SK-N-SH (cell line): ENCODE measurements at places on chromosomes 5 and 9.

DNA sequence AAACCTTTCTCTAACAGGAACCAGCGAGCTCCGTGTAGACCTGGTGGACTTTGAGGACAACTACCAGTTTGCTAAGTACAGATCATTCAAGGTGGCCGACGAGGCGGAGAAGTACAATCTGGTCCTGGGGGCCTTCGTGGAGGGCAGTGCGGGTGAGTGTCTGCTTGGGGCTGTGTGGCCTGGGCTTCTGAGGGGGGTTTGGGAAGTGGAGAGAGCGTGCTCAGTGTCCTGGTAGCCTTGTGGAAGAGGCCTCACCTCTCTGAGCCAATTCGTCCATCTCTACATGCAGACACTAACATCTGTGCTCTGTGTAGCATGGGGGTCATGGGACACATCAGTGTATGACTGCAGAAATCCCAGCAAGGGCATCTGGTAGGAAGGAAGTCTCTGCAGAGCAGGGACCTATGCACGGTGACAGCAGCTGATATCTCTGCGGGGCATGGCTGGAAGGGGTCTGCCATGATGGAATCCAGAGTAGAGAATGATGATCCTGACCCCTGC, 5.9 kb downstream of the FCN2 start:
- no peak for DNase-seq

GRCh38 chr9:69579760-69580581, 92.2 kb downstream of the APBA1 start:
- no peak for DNase-seq

DNA sequence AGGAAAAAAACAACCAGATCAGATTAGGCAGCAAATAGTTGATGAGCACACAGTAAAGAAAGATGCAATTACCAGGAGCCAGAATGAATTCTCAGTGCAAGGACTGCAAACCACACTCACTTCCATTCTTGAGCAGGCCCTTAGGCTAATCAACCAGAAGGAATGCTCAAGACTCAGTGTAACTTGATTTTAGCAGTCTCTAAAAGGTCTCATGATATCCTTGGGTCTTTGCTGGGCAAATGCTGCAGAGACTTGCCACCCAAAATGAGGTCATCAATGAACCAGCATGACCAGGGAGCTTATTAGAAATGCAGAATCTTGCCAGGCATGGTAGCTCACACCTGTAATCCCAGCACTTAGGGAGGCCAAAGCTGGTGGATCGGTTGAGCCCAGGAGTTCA, 20.1 kb upstream of the TMEM245 start:
- DNase-seq, result no peak

DNA sequence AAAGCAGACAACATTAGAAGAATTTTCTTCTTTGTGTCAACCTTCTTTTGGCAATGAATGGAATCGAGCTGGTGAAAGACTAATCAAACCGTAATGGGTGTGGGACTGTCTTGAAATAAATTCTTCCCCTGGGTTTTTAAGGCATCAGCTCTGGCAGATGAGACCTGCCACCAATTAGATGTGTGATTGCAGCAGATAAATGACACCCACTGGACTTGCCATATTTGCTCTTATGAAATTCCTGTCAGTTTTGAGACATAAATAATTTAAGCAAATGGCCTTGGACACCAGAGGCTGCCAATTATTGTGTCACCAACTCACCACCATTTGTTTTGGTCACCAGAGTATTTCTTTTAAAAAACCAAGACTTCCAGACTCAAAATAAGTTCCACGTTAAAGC, 135.9 kb upstream of the RGMB start:
- no peak for DNase-seq

GRCh38 chr5:58459146-58460001, 512 bp downstream of the PLK2 start:
- DNase-seq, result peak; percentile 2

- no peak for DNase-seq
Observed at GRCh38 chr5:135695656-135696313, 117.0 kb upstream of the CXCL14 start.

- DNase-seq, result no peak
Observed at GRCh38 chr5:75091597-75091996, 39.2 kb upstream of the GCNT4 start.

DNA sequence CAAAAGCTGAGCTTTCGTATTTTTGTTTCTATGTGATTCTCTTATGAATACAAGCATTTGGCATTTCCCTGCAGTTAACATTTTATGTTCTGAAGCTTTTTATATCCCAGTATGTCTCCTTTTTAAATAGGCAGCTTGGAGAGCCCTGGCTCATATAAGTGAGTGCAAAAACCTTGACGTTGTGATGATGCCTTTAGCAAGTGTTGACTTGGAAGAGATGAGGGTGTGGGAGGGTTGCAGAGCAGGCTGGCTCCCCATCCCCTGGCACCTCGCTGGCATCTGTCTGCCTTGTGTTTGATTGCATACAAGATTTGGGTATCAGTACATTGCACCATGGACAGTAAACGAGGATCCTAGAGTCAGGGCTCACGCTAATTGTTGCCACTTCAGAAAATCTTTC, 42.1 kb upstream of the DIRAS2 start:
- no peak for DNase-seq

- DNase-seq, result no peak
Observed at GRCh38 chr5:22598796-22599195, 254.3 kb downstream of the CDH12 start.

DNA sequence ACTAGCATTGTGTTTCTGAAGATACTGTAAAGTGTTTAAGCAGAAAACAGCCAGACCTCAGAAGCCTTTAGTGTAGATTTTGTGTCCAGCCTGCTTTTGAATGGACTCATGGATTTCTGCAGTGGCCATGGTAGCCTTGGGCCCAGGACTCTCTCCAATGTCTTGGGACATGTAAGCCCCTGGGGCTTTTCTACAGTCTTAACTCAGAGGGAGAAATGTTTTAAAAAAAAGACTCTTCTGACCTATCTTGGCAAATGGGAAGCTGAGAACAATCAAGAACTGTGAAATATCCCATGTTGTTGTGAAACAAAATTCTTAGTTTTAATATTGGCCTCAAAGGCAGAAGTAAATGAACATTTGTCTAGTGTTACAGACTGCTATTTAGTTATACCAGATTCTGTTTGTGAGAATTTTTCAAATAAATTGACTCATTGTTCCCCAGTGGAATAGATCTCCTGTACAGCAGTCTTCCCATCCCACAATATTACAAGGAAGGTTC, 112.5 kb upstream of the DMAC1 start:
- DNase-seq, result no peak

DNA sequence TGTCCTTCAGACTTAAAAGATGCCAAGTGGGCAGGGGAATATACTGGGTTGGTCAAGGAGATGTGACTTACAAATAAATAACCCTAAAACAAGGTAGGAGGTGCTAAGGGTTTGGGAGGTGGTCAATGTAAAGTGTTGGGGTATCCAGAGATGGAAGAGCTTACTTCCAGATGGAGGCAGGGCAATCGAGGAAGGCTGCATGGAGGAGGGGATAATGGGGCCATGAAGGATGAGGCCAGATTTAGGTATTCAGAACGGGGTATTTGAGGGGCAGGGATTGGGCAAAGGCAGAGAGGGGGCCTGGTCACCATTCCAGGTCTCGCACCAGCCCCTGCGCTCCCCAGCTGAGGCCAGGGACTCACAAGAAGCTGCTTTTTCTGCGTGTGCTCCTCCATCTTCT, 57.9 kb upstream of the FBXW11 start:
- no peak for DNase-seq

DNA sequence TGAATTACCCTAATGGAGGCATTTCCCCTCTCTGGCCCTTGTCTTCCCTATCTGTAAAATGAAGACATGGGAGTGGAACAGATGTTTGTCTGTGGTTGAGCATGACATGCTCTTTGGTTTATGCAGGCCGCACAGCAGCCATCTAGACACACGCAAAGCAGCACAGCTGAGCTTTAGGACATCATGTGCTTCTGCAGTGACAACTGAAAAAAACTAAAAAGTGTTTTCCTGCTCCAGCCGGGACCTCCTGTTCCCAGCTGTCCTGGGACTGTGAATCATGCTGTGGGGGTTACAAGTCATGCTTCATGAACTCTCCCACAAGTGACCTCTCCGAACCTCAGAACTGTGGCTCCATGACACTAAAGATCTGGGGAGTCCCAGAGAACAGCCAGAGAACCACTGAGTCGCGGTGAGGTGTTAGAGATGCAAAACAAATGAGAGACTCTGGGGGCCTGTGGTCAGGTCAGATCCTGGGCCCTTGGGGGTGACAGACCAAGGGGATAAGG, 1.7 kb downstream of the SMIM3 start:
- no peak for DNase-seq

DNA sequence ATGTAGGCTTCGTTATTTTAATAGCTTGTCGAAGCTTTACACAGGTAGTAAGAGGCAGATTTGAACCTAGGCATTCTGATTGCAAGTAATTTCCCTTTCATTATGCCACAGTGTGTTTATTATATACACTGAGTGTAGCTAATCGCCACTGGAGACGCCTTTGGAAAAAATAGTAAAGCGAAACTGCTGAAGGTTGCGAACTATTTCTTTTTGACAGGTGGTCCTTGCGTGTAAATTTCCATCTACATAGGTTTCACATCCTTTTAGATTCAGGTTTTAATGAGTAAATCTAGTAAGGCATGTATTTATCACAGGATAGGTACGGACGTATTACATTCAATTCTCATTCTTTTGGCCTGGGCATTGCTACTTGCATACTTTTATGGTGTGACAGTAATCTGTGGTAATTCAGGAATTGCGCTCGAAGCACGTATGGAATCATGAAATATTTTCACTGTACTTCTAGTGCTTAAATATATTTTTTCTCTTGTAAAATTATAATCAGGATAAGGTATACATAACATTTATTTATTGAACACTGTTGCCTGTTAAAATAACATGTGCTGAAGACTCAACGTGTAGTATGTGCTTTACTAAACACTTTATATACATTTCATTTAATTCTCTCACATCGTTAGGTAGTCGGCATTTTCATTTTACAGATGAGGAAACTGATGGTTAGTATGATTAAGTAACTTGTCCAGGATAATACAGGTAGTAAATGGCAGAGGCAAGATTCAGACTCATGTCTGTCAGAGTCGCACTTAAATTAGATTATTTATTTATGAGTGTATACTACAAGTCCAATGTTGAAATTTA, 1.8 kb downstream of the MARCHF6 start:
- DNase-seq, result no peak

- DNase-seq, result no peak
Observed at GRCh38 chr5:96651047-96651446, 11.1 kb upstream of the CAST start.

DNA sequence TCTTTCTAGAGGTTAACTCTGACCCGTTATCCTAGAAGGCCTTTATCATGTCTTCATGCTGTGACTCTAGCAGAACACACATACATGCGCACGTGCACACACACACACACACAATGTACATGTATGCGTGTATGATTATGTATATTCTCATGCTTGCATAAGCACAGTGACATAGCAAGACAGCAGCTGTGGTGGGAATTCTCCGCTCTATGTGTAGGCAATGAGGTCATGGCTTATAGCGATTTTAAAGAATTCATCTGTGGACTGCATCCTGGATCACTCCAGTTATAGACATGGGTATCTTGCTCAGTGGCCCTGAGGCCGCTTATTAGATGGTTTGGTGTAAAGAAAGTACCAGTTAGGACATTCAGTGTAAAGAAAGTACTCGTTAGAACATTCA, 106.2 kb downstream of the FBXL7 start:
- DNase-seq, result no peak
